Endothelial cell of umbilical vein (primary cell): ENCODE measurements at places on chromosomes 5 and 9. TPM values are rescaled to one million over a fixed set of nuclear protein-coding genes. Genes with fewer than 3 reads are reported as not detected.

Gene GMCL2
- total RNA-seq, result not detected in 2 replicates

Gene BHMT2
- total RNA-seq, result 0.71 and 0.76 TPM in 2 replicates

Gene SHISAL2B
- total RNA-seq, result not detected in 2 replicates

Gene SNX18
- total RNA-seq, result 25.2 and 25.3 TPM in 2 replicates

Gene OMD
- not detected in 2 replicates for total RNA-seq

Gene PRDM9
- not detected in 2 replicates for total RNA-seq

Gene SLC34A3
- total RNA-seq, result not detected in 2 replicates

Gene HTR1A
- total RNA-seq, result not detected in 2 replicates

Gene OR1N2
- total RNA-seq, result not detected in 2 replicates

Gene ORM2
- not detected in 2 replicates for total RNA-seq

Gene RNF183
- not detected in 2 replicates for total RNA-seq

Gene RABGAP1
- total RNA-seq, result 43.1 and 53.6 TPM in 2 replicates

Gene CERCAM
- total RNA-seq, result 46.8 and 47.9 TPM in 2 replicates

Gene INPP5E
- total RNA-seq, result 22.9 and 24.5 TPM in 2 replicates

Gene PDE6A
- total RNA-seq, result not detected in 2 replicates

Gene SVEP1
- total RNA-seq, result 0.12 and 0.29 TPM in 2 replicates

Gene CLTB
- total RNA-seq, result 73.2 and 108 TPM in 2 replicates

Gene OR1Q1
- total RNA-seq, result not detected in 2 replicates

Gene POC5
- total RNA-seq, result 7.8 and 8.3 TPM in 2 replicates

Gene SPATA31A7
- not detected in 2 replicates for total RNA-seq

Gene EMB
- total RNA-seq, result not detected in 2 replicates

Gene SLC25A2
- total RNA-seq, result 0.39 and 0.46 TPM in 2 replicates

Gene TNFSF15
- 13.6 and 14.3 TPM in 2 replicates for total RNA-seq

Gene WHRN
- total RNA-seq, result 0.69 and 1.1 TPM in 2 replicates

Gene HAND1
- total RNA-seq, result not detected in 2 replicates

Gene APBA1
- 11.3 and 11.4 TPM in 2 replicates for total RNA-seq

Gene GADD45G
- total RNA-seq, result 0.64 and 1.0 TPM in 2 replicates

Gene SLC6A18
- total RNA-seq, result not detected in 2 replicates

Gene SLC34A1
- total RNA-seq, result not detected in 2 replicates

Gene DNAJB5
- 9.7 and 12.8 TPM in 2 replicates for total RNA-seq

Gene C1QTNF3
- total RNA-seq, result 1.6 and 2.0 TPM in 2 replicates

Gene OLFML2A
- 0.32 and 1.1 TPM in 2 replicates for total RNA-seq

Gene GPR21
- total RNA-seq, result 2.4 and 2.7 TPM in 2 replicates

Gene EIF4E1B
- not detected in 2 replicates for total RNA-seq

Gene SPINK4
- not detected in 2 replicates for total RNA-seq

Gene CCDC192
- not detected in 2 replicates for total RNA-seq

Gene KCTD16
- total RNA-seq, result 0.30 and 0.49 TPM in 2 replicates

Gene DMGDH
- total RNA-seq, result not detected in 2 replicates

Gene GABRA6
- total RNA-seq, result not detected in 2 replicates

Gene PPIC
- 26.5 TPM in 2 replicates for total RNA-seq

Gene FGFR4
- total RNA-seq, result 2.9 and 3.8 TPM in 2 replicates

Gene MARCHF11
- not detected in 2 replicates for total RNA-seq

Gene CA9
- total RNA-seq, result 0.42 TPM in 1 of 2 replicates, not detected in the other

Gene AQP7
- total RNA-seq, result 2.3 and 3.7 TPM in 2 replicates

Gene LCN2
- total RNA-seq, result not detected in 2 replicates

Gene FAM169A
- 0.62 and 0.72 TPM in 2 replicates for total RNA-seq

Gene DIPK1B
- 242 and 253 TPM in 2 replicates for total RNA-seq

Gene SPATA31A3
- not detected in 2 replicates for total RNA-seq

Gene FOXD4L4
- 0.15 and 0.39 TPM in 2 replicates for total RNA-seq

Gene SIT1
- total RNA-seq, result not detected in 2 replicates

Gene HK3
- not detected in 2 replicates for total RNA-seq

Gene ALDH1B1
- 20.5 and 21.7 TPM in 2 replicates for total RNA-seq

Gene MRNIP
- total RNA-seq, result 17.6 and 19.1 TPM in 2 replicates

Gene GHR
- total RNA-seq, result 0.27 and 0.39 TPM in 2 replicates

Gene INSL4
- not detected in 2 replicates for total RNA-seq

Gene STING1
- total RNA-seq, result 108 and 127 TPM in 2 replicates

Gene GZMA
- total RNA-seq, result not detected in 2 replicates

Gene OBP2B
- total RNA-seq, result not detected in 2 replicates
